ENCODE measurements at places on chromosomes 2 and 18.

DNA sequence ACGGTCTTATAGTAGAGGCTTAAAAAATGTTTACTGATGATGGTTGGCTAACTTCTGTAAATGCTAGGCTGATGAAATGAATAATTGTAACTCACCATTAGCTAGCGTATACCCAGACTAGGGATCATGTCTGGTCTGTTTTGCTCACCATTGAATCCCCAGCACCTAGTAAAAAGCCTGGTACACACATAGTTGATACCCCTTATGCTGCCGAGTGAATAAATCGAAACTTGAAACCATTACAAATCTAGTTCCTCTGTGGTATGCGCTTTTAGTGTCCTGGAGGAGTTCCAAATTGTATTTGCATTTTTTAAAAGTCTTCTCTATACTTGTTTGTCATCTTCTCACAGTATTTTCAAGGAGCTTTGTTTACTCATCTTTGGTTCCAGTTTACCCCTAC, 1.3 kb downstream of the TAF1B start:
- DNase-seq, result no peak

- DNase-seq, result no peak
Measured at GRCh38 chr2:232405943-232406510, 617 bp upstream of the ALPG start.

DNA sequence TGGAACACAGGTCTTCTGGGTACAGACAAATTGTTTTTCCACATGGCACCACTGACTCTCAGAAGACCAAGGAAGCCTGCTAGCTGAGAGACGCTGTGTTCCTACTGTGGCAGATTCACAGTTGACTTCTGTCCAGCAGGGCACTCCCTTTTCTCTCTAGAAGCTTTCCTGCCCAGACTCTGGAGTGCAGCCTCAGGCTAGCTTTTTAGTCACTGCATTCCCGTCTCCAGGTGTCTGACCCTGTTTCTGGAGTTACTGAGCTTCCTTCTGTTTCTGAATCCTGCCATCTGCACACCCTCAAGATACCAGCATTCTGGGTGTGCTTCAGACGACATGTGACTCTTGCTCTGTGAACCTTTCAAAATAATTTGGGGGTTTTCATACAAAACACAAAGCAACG, 125.1 kb downstream of the TMEM200C start:
- DNase-seq, result no peak

GRCh38 chr18:79476031-79476917, 80.5 kb downstream of the NFATC1 start:
- DNase-seq, result peak; percentile 52

DNA sequence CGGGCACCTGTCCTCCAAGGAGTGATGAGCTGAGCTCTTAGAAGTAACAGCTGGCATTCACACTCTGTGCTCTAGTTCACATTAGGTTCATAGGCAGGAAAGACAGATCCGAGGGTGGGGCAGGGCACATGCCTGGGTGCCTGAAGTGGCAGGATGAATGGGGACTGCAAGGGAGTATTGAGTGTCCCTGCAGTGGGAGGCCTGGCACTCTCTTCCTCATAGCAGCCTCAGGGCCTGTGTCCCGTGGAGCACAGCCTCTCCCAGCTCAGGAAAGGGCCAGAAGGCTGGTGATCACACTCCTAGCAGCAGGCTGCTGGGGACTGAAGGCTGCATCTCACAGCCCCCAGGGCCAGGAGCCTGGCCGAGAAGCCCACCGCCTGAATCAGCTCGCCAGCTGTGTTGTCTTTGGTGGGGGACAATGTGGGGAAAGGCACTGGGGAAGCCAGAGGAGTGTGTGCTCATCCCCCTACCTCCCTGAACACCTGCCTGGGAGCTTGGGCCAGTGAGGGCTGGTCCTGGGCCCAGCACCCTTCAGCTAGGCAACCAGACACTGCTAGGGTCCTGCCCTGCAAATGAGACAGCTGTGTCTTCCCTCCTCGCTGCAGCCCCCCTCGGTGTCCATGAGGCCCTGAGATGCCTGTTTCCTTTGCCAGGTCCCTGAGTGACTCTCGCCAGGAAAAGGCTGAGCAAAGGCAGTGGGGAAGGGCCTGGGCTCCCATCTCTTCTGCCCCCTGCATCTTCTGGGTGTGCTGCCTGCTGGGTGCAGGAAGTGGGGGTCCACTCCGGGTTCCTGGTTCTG, 48.2 kb upstream of the HS6ST1 start:
- no peak for DNase-seq

- DNase-seq, result no peak
Measured at GRCh38 chr18:79334496-79335233, 61.1 kb upstream of the NFATC1 start.

DNA sequence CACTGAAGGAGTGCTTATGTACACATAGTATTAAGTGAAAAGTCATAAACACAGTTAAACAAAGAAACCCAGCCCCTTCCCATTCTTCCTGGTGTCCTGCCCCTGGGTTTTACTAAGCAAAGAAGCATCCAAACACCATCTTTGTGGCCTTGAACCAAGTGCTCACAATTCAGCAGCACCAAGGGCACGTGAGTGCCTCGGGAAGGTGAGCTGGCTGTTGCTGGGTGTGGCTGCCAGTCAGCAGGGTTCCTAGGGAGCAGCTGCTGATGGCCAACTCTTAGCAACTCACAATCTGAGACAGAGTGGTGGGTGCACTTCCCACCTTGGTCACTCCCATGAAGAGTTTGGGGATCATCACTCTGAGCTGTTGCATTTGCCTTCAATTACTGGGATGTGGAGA, 97.7 kb upstream of the PGAP1 start:
- no peak for DNase-seq

- no peak for DNase-seq
Measured at GRCh38 chr2:165239856-165240515, 772 bp downstream of the SCN2A start.

- DNase-seq, result no peak
Measured at GRCh38 chr18:61856678-61857077, 36.1 kb downstream of the RNF152 start.

DNA sequence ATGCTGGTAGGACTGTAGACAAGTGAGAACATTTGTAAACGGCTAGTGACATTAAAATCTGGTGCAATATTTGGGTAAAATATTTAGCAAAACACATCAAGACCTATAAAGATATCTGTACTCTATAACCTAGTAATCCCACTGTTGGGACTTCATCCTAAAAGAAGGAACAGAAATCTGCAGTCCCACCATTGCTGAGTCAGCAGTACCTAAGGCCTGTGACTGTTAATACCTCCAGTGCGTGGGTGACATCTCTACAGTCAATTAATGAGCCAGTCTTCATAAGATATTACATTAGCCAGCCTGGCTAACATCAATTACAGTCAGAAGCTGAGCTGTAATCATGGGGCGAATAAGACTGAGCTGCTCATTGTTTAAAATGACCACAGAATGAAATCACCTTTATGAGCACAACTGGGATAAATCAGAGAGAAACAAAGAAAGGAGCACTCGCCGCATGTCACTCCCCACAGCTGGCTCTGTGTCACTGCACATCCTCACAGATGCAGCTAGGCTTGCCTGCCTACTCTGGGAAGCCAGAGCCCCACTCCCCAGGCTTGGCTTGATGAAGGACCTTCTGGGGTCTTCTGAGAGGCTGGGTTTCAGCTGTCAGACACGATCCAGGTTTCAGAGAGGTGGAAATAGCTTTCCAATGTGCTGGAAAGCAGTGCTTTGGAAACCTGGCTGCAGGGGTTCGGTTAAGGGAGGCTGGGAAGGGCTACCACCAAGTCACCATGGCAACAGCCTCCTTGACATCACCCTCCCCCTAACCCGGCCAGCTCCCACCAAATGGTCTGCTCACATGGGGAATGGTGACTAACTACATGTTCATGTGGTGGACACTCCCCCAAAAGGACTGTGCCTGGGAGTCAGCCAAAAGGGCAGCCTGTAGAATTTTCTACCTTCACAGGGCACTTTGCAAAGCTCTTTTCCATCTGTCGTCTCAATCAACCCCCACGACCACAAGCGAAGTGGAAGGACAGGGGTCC, 145.0 kb downstream of the ZBTB7C start:
- DNase-seq, result no peak
